Fibroblast of skin of right biceps (primary cell): ENCODE measurements at places on chromosomes 4 and X.
A peak's percentile ranks its signal among the peaks of the same experiment; 100 is the strongest.

GRCh38 chr4:173365359-173365996 is 5.3 kb upstream of the SAP30 start:
- no peak for DNase-seq

DNA sequence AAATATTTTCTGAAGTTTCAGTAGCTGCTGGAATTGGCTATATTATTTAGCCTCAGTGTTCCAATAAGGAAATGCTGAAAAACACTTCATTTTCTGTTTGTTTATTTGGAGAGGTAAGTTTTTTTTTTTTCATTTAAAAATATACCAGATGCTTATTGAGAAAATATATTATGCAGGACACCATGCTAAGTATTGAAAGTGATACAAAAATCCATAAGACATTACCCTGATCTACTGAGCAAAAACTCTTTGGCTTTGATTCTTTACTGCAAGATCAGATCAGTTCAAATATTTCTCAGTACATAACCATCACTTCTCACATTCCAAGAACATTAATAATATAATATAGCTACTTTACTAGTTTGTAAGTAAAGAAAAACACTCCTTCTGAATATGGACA is 123.4 kb upstream of the PACRGL start:
- DNase-seq: peak; percentile 11

DNA sequence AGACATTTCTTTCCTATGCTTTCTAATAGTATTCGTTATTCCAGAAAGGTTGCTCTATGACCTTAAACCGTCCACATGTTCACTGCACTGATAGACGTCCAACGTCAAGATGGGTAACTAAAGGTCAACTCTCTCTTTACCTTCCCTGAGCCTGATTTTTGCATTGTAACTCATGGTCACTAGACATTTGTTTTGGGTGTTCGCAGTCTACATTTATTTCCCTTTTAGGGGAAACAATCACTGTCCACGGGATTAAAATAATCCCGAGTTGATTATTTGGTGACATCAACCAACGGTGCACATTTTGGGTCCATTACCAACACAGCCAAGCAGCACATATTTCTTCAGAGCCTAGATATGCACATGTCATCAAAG is 540 bp upstream of the HADH start:
- no peak for DNase-seq

GRCh38 chrX:142214081-142214480 is 9.0 kb upstream of the MAGEC2 start:
- DNase-seq: no peak

DNA sequence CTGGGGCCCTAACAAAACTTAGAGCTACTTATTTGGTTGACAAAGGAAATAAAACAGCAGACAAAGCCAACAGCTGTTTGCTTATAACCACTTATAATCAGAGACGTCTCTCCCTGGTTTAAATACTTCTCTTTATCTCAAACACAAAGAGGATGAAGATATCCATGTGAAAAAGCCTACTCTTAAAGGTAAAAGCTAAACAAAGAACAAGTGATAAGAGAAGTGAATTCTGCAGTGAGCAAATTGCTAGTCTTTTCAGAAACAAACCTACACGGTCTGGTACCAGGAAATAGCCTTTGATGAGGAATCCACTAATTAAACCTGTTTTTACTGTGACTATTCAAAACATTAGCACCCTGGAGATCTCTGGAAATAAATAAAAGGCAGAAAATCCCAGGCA is 46.7 kb downstream of the GRIA3 start:
- no peak for DNase-seq

DNA sequence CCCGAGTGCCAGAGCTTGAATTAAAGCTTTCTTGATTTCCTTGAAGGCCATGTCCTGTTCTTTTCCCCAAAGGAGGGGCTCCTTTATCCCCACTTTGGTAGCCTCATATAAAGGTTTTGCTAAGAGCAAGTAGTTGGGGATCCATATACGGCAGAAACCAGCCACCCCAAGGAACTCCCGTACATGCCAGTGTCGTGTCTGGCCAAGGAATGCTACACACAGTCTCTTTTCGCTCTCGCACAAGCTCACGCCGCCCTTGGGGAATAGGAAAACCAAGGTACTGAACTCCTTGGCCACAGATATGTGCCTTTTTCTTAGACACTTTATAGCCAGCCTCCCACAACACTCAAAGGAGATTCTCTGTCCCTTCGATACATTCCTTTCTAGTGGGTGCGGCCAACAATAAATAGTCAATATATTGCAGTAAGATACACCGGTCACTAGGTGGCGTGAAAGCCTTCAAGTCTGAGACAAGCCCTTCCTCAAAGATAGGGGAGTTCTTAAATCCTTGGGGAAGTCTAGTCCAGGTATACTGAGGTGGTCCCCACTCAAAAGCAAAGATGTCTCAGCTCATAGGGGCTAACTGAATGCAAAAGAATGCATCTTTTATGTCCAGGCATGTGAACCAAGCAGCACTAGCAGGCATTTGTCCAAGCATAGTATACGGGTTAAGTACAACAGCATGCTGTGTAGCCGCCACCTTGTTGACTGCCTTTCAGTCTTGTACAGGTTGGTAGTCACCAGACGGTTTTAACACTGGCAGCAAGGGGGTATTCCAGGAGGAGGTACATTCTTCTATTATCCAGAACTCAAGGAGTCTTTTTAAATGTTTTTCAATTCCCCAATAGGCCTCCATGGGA is 57.8 kb upstream of the XAGE1B start:
- peak; percentile 60 for DNase-seq

GRCh38 chr4:1595789-1596325 is 88.3 kb downstream of the FAM53A start:
- DNase-seq: no peak

- peak; percentile 12 for DNase-seq
These were observed 50.8 kb upstream of the ADGRL3 start for GRCh38 chr4:61149278-61149677.

GRCh38 chr4:4560642-4561041 is 18.8 kb upstream of the STX18 start:
- no peak for DNase-seq

DNA sequence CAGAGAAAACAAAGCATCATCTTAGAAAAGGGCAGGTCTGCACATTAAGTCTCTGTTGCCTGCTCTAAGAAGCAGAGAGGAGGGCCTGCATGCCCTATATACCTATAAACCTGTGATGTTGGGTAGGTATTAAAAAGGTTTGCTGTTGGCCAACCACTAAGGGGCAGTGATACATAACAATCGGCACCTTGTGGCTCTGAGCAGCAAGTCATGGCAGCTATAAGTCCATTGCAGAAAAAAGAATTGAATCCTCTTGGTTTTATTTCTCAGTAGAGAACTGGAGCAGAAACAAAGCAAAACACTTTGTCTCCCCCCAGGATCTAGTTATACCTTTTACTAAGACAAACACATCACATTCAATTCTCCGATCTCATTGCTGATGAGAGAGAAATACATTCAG is 1364.4 kb downstream of the STIM2 start:
- DNase-seq: peak; percentile 64

- peak; percentile 6 for DNase-seq
These were observed 608.1 kb downstream of the MID1IP1 start for GRCh38 chrX:39409246-39409917.

- DNase-seq: no peak
These were observed 19.8 kb downstream of the TSPAN5 start for GRCh38 chr4:98638661-98639060.

DNA sequence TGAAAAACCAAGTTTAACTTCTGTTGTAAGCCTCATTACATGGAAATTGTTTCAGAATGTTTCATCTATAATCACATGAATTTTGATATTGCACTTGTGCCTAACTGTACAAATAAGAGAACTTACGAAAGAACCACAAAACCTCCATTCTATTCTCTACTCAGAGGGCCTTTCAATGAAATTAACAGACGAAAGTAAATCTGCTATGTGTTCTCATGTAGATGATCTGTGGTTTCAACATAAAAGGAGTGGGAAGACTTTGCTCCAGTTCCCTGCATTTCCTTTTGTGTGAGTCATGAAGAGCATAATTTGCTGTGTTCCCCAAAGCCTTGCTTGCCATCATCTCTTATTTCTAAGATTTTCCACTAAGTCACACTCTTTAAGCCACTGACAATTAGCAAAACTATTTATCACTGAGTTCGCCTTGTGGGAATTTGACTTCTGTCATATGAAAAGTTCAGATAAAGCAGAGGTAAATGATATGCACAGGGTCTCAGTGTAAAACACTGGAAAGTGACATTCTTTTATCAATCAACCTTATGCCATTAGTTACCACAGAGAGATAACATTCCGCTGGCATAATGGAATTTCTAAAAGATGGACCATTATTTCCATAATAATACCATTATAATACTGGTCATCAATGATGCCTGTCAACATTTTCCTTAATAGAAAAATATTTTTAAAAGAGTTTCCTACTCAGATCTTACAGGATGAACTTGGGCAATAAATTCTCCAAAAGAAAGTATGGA is 329.8 kb downstream of the NR3C2 start:
- DNase-seq: peak; percentile 80

DNA sequence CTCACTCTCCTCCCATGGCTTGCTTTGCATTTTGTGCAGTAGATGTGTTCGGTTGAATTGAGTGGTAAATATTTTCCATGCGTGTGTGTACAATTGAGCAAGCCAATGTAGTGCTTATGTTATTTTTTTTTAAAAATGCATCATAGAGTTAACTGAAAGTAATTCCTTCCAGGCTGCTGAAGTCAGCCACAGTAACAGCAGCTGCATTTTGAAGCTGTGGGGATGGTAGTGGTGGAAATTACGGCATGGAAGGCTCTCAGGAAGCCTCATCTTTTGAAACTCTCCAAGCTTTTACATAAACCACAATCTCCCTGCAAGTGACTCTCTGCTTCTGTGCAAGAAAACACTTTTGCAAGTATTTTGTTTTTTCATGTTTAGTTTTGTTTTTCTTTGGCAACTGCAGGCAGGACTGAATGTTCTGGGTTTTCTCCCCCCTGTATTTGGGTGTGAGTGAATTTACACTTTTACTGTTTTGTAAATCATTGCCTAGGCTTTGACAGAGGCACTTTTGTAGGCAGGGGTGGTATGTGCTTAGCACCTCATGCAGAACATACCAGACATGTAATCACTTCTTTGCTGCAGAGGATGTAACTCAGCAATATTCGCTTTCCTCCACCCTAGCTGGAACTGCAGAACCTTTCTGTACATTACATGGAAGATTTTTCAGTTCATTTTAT is 56.2 kb downstream of the LRRC66 start:
- no peak for DNase-seq

DNA sequence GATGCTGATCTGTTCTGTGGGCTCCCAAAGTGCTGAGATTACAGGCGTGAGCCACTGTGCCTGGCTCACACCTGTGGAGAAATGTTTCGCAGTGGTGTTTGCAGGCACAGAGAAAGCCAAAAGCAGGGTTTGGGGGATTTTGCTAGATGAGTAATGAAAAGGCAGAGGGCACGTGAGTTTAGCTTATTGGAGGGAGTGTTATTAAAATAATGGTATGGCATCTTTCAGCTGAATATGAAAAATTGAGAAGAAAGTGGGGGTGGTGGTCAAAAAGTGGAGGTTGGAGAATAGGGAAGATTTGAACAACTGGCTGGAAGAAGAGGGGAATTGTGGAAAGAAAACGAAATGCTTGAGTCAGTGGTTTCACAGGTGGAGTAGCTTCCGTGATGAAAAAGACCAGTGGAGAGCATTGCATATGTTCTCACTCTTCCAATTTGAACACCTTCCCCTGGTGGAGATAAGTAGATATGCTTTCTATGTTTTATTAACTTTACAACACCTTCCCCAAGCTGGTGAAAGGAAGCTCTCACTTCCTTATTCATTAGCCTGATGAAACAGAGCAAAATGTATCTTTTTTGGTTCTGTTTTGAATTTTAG is 1.1 kb upstream of the CHST7 start:
- DNase-seq: no peak

- DNase-seq: no peak
These were observed 4.4 kb upstream of the FGF5 start for GRCh38 chr4:80261989-80262600.

- no peak for DNase-seq
These were observed 538.3 kb upstream of the GALNT7 start for GRCh38 chr4:172630280-172630679.

GRCh38 chr4:32932156-32932555 is 2212.0 kb downstream of the PCDH7 start:
- DNase-seq: no peak

GRCh38 chr4:44652002-44652401 is 577 bp upstream of the YIPF7 start:
- no peak for DNase-seq

GRCh38 chr4:76596713-76597112 is 161.7 kb downstream of the SHROOM3 start:
- DNase-seq: no peak
